Endodermal cell (in vitro differentiated cells): ENCODE measurements at places on chromosomes 7 and 10.

DNA sequence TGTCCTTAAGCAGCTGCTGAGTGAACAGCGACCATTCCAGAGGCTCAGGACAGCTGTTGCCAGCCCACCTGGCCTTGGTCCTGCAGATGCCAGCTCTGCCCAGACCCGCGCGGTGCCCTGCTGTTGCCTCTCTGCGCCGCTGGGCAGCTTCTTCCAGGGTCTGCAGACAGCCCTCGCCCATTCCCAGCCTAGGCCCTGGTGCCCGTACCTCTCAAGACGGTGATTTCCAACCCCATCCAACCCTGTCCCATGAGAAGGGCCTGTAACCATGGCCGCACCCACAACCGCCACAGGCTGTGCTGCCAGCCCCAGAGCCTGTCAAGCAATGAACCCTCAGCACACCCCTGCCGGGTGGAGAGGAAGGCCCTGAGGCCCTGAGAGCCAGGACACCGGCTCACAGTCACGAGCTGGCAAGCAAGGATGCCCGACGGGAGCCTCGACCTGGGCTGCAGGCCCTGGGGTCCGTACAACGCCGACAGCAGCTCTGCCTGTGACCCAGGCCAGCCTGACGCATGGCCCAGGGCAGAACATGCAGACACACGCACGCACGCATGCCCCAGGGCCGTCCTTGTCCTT, 231.9 kb downstream of the MAD1L1 start:
- DNase-seq = no peak

DNA sequence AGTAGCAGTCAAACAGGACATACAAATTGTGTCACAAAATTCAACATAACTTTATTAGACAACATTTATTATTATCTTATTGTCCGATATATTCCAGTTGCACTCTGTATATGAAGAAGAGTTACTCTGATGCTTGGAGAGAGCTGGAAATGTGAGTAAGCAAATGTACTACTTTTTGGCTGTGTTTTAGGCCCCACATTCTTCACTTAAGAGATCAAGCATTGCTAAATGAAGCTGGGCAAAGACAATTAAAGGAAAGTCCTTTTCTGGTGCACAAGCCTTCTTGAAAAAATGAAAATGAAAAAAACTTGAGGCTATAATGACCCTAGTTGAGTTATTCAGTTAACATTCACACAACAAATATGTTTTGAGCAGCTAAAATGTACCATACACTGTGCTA, 26.1 kb downstream of the MYPN start:
- no peak for DNase-seq

DNA sequence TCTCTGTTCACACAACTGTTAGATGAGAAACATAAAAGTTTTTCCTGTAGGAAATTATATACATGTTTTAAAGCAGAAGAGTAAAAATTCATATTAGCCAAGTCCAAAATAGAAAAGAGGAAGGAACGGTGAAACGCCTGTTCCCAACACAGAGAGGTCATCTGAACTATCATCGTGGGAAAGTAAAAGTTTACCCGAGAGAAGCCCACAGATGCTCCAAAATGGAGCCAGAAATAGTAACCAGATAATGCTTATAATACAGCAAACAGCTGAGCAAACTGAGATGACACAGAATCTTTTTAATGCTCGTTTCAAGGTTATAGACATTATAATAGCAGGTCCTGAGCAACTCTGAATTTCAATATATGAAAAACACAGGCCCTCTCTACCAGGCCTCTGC, 24.5 kb downstream of the FRMD4A start:
- DNase-seq = no peak

DNA sequence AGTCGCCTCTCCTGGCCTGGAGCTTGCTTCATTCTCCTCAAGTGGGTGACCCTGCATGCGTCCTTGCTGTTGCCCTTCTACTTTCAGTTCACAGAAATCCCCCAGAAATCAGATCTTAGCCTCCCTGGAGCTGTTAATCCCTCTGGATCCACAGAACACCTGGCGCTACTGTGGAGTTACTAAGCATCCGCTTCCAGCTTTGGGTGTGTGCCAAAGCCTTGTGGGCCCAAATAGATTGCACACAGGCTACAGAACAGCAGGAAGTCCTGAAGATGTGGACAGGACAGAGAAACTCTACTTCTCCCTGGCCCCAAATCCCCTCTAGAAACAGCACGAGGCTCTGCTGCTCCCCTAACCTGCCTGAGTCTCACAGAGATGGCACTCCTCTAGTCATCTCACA, 36.6 kb upstream of the PDLIM1 start:
- no peak for DNase-seq

DNA sequence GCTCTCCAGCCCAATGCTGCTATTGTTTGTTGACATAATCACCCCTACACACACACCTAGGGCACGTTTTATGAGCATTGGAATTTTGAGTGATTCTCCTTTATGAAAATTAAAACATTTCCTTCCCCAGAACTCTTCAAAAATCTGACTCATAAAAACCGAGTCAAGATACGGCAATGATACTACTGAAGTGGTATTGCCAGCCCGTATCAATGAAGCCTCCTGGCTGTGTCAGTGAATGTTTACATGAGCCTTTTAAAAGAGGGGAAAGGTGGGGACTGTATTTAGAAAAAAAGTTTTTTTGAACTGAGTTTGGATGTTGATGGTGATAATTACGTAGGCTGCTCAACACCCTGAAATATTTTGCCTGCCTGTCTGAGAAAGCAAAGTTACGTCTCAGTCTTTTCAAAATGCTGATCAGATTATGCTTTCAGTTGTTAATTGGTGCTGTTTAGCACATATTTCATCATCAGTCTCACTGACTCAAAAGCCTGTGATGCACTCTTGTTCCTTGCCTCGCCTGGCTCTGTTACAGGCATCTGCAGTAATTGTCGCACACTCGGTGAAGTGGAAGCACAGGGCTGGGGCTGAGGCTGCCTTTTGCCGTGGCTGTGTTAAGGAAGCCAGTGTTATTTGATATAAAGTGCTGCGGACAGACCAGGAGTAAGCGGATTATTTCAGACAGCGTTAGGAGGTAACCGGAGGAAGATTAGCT, 157.4 kb upstream of the TCF7L2 start:
- no peak for DNase-seq
